ENCODE measurements at places on chromosomes 3 and 15.

- H3K4me3 ChIP-seq, result no peak overlapping the region
- H3K27me3 ChIP-seq, result peaks cover 16% of the 10 kb centered on the region
- H3K4me1 ChIP-seq, result no peaks in the 10 kb centered on the region
These were observed 9.3 kb upstream of the MELTF start for GRCh38 chr3:197038679-197039462.

- no peaks in the 10 kb centered on the region for H3K27me3 ChIP-seq
- H3K27ac ChIP-seq, result no peak overlapping the region
- H3K4me3 ChIP-seq, result no peak overlapping the region
- H3K36me3 ChIP-seq, result no peaks in the 10 kb centered on the region
These were observed 523.7 kb upstream of the TGFBR2 start for GRCh38 chr3:30082652-30083051.

GRCh38 chr3:134527037-134527436 lies 41.2 kb downstream of the CEP63 start:
- no peak overlapping the region for H3K4me3 ChIP-seq
- no peak for DNase-seq
- peaks cover 10% of the 10 kb centered on the region for H3K36me3 ChIP-seq
- no peaks in the 10 kb centered on the region for H3K27me3 ChIP-seq

- no peaks in the 10 kb centered on the region for H3K27me3 ChIP-seq
- H3K36me3 ChIP-seq, result no peaks in the 10 kb centered on the region
- no peak overlapping the region for H3K4me3 ChIP-seq
- no peaks in the 10 kb centered on the region for H3K4me1 ChIP-seq
- DNase-seq, result no peak
- H3K27ac ChIP-seq, result no peak overlapping the region
These were observed 22.1 kb downstream of the SUSD5 start for GRCh38 chr3:33196538-33196937.

DNA sequence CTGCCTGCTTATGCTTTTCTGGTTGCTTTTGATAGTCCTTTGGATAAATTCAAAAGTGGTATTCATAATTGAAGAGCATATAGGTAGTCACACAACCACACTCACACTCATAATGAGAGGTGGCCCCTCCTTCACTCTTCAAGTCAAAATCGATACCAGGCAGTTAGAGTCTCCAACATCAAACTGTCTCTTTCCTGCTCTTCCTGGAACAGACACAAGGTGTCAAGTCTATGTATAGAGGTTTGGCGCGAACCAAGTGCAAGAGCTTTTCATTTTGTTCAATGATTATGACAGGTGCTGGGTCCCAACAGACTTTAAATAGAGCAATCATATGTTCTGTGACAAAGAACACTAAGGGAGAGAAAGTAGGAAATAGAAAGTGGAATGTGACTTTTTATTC lies 29.9 kb upstream of the RGMA start:
- H3K4me3 ChIP-seq, result no peak overlapping the region
- DNase-seq, result no peak
- H3K27ac ChIP-seq, result no peak overlapping the region
- H3K4me1 ChIP-seq, result no peaks in the 10 kb centered on the region

GRCh38 chr3:127555108-127555507 lies 35.4 kb downstream of the TPRA1 start:
- H3K4me1 ChIP-seq, result no peaks in the 10 kb centered on the region
- no peak for DNase-seq

DNA sequence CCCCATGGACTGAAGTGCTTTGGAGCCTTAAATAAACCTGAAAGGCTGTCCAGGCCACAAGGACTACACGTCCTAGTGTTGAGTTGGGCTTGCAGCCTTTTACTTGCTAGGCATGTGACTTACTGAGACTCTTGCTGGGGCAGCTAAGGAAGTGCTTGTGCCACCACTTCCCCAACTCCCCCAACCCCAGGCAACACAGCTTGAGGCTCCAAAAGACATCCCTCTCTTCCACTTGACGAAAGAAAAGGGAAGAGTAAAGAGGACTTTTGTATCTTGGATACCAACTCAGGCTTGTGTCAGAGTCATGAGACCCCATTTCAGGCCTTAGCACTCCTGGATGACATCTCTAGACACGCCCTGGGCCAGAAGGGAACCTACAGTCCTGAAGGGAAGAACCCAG lies 109.8 kb downstream of the XRN1 start:
- H3K4me3 ChIP-seq, result no peak overlapping the region
- no peaks in the 10 kb centered on the region for H3K27me3 ChIP-seq
- peak; percentile 26 for DNase-seq

GRCh38 chr3:23496165-23496564 lies 293.0 kb downstream of the UBE2E2 start:
- H3K27me3 ChIP-seq, result no peaks in the 10 kb centered on the region
- H3K4me1 ChIP-seq, result no peaks in the 10 kb centered on the region
- no peak overlapping the region for H3K27ac ChIP-seq
- no peak overlapping the region for H3K4me3 ChIP-seq

DNA sequence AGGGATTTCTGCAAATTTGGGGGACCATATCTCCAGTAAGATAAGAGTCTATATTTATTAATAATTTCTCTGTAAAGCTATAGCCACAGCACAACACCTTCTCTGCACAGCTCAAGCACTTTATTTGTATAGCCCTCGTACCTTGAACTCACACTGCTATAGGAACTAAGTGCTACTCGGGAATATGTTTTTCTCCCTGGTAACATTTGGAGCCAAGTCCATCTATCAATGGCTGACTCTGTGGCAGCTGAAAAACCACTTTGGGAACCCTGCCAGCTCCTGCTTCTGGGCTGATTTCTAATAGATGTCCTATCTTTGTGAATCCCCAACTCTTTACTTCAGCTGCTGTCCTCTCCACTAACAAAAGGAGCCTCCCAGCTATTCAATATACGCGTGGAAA lies 298.5 kb downstream of the GBE1 start:
- H3K36me3 ChIP-seq, result no peaks in the 10 kb centered on the region
- no peaks in the 10 kb centered on the region for H3K27me3 ChIP-seq
- no peak overlapping the region for H3K27ac ChIP-seq
- no peak for DNase-seq

DNA sequence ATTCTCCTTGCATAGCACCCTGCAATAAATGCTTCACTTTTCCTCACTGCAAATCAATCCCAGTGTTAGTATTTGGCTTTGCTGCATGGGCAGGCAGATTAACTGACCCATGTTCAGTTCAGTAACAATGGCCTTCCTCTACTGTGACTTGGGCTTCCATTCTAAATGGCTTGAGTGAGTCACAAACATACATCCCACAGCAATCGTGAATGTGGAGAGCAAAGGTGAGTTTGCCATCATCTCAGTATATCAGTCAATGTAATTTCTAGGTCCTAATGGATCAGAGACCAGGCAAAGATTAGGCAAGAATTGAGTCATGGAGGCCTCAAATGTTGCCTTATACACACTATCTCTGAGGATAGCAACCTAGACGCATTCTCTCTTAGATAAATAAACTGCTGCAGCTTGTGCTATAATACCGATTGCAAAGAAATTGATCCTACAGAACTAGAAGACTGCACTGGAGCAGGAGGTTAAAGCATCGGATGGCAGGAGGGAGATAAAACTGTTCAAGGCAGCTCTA lies 8.3 kb upstream of the ATP8B4 start:
- DNase-seq, result no peak
- no peaks in the 10 kb centered on the region for H3K27me3 ChIP-seq
- no peak overlapping the region for H3K4me3 ChIP-seq
- no peak overlapping the region for H3K27ac ChIP-seq

GRCh38 chr15:70430069-70430468 lies 332.4 kb upstream of the TLE3 start:
- H3K36me3 ChIP-seq, result no peaks in the 10 kb centered on the region
- H3K27ac ChIP-seq, result no peak overlapping the region
- no peak overlapping the region for H3K4me3 ChIP-seq
- no peaks in the 10 kb centered on the region for H3K27me3 ChIP-seq
- H3K4me1 ChIP-seq, result peaks cover 4% of the 10 kb centered on the region

DNA sequence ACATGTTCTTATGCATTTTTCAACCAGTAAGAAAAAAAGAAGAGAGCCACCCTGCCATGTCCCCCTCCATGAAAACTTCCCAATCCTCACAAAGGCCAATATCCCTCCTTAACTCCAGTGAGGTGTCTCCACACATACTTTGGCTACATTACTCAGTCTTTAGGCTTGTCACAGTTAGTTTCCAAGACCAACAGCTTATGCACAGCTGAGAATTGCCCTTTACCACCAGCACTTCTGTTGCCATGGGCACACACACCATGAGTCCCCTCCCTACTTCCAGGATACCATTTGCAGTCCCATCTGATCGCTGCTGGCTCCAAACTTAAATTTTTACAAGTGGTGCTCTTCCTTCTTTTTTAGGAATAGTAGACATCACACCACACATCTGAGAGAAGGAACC lies 150.3 kb upstream of the STRIT1 start:
- no peak overlapping the region for H3K4me3 ChIP-seq
- H3K27me3 ChIP-seq, result no peaks in the 10 kb centered on the region
- no peak for DNase-seq

GRCh38 chr3:14319654-14320182 lies 82.7 kb upstream of the SLC6A6 start:
- H3K4me1 ChIP-seq, result peaks cover 2% of the 10 kb centered on the region
- no peaks in the 10 kb centered on the region for H3K36me3 ChIP-seq
- no peak overlapping the region for H3K27ac ChIP-seq
- DNase-seq, result peak; percentile 71
- H3K27me3 ChIP-seq, result no peaks in the 10 kb centered on the region
- H3K4me3 ChIP-seq, result peak overlapping the region; percentile 36

GRCh38 chr15:52151353-52151752 lies 38.8 kb upstream of the BCL2L10 start:
- no peak overlapping the region for H3K4me3 ChIP-seq
- DNase-seq, result no peak
- peaks cover 15% of the 10 kb centered on the region for H3K4me1 ChIP-seq
- no peaks in the 10 kb centered on the region for H3K27me3 ChIP-seq
- H3K36me3 ChIP-seq, result peaks cover 2% of the 10 kb centered on the region
- no peak overlapping the region for H3K27ac ChIP-seq

DNA sequence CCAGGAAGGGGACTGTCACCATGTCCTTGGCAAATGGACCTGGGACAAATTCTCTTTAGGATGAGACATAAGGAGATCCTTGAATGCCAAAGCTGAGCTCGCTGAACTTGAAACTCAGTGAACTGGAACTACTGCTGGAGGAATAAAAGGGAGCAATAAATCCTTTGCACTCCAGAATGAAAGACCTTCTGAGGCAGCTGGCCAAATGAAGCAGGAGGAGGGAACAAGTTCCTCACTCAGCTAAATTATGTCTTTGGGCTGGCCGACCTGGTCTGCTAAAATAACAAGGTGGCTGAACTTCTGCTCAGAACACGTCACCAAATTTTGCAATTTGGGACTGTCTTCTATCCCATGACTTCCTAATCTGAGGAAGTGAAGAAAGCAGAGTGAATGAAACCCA lies 314.7 kb downstream of the LPP start:
- H3K27me3 ChIP-seq, result no peaks in the 10 kb centered on the region
- DNase-seq, result no peak
- no peak overlapping the region for H3K4me3 ChIP-seq

- no peaks in the 10 kb centered on the region for H3K27me3 ChIP-seq
- H3K4me1 ChIP-seq, result peaks cover 44% of the 10 kb centered on the region
- H3K27ac ChIP-seq, result no peak overlapping the region
- no peaks in the 10 kb centered on the region for H3K36me3 ChIP-seq
- no peak overlapping the region for H3K4me3 ChIP-seq
These were observed 51.8 kb downstream of the CYP11A1 start for GRCh38 chr15:74315626-74316025.

DNA sequence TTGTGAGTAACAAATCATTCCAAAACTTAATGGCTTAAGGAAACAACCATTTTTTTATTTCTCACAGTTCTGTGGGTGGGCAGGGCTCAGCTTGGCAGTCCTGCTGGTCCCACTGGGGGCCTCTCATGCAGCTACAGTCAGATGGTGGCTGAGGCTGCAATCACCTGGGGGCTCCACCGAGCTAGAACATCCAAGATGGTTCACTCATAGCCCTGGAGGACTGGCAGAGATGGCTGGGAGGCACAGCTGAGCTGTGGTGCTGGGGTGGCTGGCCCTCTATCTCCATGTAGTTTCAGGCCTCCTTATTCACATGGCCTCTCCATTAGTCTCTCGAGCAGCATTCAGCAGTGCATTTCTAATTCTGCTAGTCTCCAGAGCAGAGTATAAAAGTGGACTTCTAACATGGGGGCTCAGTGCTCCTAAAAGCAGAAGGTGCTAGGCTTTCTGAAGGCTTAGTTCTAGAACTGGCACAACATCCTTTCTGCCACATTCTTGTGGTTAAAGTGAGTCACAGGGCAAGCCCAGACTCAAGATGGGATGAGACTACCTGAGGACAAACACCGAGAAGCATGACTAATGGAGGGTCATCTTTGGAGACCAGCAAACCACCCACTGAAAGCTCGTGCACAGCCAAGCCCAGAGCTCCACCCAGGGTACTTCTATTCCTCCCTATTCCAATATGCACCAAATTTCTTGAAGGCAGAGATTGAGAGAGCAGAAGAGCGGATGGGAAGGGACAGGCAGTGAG lies 6.3 kb downstream of the CAV3 start:
- no peak for DNase-seq
- H3K4me1 ChIP-seq, result no peaks in the 10 kb centered on the region
- no peak overlapping the region for H3K4me3 ChIP-seq
- no peak overlapping the region for H3K27ac ChIP-seq

DNA sequence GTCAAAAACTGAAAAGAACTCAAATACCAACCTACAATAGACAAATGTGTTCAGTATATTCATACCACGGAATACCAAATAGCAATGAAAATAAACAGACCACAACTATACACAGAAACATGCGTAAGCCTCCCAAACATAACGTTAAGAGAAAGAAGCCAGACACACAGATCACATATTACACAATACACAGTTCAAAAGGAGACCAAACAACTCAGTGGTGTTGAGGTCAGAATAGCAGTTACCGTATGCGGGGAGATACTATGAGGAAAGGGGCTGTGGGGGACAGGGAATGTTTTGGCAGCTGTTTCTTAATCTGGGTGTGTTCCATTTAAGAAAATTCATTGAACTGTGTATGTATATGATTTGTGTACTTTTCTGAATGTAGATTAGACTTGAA lies 6.6 kb downstream of the OSBPL10 start:
- peaks cover 4% of the 10 kb centered on the region for H3K27me3 ChIP-seq
- H3K27ac ChIP-seq, result no peak overlapping the region
- no peak for DNase-seq
- no peaks in the 10 kb centered on the region for H3K4me1 ChIP-seq
- H3K4me3 ChIP-seq, result no peak overlapping the region
- no peaks in the 10 kb centered on the region for H3K36me3 ChIP-seq

GRCh38 chr3:15528854-15529537 lies 7.5 kb upstream of the COLQ start:
- H3K27ac ChIP-seq, result no peak overlapping the region
- H3K4me3 ChIP-seq, result no peak overlapping the region
- H3K4me1 ChIP-seq, result peaks cover 16% of the 10 kb centered on the region
- H3K36me3 ChIP-seq, result no peaks in the 10 kb centered on the region
- DNase-seq, result peak; percentile 42

GRCh38 chr3:155609586-155609985 lies 135.3 kb downstream of the PLCH1 start:
- H3K27me3 ChIP-seq, result no peaks in the 10 kb centered on the region
- H3K36me3 ChIP-seq, result no peaks in the 10 kb centered on the region
- no peaks in the 10 kb centered on the region for H3K4me1 ChIP-seq
- H3K27ac ChIP-seq, result no peak overlapping the region
- DNase-seq, result no peak

- no peaks in the 10 kb centered on the region for H3K27me3 ChIP-seq
- H3K36me3 ChIP-seq, result no peaks in the 10 kb centered on the region
- H3K27ac ChIP-seq, result no peak overlapping the region
- peaks cover 6% of the 10 kb centered on the region for H3K4me1 ChIP-seq
These were observed 41.1 kb downstream of the FGD5 start for GRCh38 chr3:14859880-14860279.

GRCh38 chr3:116316771-116317170 lies 128.5 kb downstream of the LSAMP start:
- no peaks in the 10 kb centered on the region for H3K4me1 ChIP-seq
- no peak for DNase-seq
- no peak overlapping the region for H3K4me3 ChIP-seq
- no peaks in the 10 kb centered on the region for H3K36me3 ChIP-seq

All from common myeloid progenitor, CD34-positive (primary cell).